ENCODE measurements at places on chromosomes 1 and 21.

- no peak for DNase-seq
These were observed 3.4 kb upstream of the CROCC start for GRCh38 chr1:16918371-16918770.

DNA sequence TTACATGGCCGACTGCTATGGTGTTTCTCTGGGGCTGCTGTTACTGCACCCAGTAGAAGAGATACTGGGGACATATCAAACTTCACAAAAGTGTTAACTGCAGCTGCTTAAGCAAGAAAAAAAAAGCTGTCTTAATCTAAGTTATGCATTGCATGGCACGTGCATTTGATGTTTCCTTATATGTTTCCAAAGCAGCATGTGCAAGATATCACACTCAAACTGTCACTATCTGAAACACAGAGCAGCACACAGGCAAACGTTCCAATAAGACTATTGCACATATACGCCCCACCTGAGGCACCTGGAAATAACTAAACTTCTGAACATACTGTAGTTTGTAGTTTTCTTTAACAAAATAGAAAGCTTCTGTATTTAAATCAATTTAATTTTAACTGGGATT is 671.4 kb upstream of the ADGRL2 start:
- DNase-seq = no peak

DNA sequence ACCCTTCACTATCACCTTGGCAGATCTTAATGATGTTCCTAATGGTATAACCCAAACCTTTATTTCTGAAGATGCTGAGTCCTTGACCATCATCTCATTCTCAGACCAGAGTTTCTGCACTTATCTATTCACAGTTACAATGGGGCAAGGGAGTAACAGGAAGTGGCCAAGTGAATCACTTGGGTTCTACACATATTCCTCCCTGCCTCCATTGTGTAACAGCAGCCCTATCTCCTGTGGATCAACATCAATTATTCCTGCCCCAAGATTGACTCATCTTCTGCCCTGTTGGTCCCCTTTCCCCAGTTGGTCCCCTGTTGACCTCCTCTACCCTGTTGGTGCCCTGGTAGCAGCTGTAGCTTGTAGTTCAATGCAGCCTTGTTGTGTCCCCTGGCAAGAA is 10.3 kb upstream of the S100A7 start:
- no peak for DNase-seq

DNA sequence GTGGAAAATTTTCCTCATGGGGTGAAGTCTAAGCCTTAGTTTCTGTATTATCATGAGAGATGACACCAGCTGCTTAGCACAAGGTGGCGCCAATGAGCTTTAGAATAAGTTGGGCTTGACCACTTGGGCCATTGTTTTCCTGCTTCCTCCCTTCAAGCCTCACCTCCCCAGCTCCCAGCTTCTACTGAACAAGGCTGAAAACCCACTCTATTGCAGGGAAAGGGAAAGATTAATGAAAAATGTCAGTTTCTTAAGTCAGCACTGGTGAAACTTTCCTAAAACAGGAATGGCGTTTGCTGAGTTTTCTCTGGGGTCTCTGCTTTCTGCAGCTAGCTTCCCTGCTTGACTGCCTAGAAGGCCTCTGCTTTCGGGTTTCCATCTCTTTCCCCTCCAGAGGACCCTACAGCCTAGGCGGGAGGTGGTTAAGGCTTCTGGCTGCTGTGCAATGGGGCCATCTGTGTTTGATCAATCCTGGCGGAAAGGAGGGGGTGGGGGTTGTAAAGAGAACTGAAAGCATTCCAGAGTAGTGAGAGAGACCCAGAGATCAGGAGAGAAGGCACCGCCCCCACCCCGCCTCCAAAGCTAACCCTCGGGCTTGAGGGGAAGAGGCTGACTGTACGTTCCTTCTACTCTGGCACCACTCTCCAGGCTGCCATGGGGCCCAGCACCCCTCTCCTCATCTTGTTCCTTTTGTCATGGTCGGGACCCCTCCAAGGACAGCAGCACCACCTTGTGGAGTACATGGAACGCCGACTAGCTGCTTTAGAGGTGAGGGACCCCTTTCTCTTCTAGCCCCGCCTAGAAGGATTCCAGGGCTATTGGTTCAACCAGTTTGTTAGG is at the start of gene OLFML3:
Gene OLFML3, plus strand, starts transcription at position 612 of the 840 bp plus-strand sequence. Its CDS starts 43 bp downstream, at position 655.
- DNase-seq = peak; percentile 93

GRCh38 chr1:158800526-158800925 is 19.5 kb upstream of the OR6N2 start:
- no peak for DNase-seq

DNA sequence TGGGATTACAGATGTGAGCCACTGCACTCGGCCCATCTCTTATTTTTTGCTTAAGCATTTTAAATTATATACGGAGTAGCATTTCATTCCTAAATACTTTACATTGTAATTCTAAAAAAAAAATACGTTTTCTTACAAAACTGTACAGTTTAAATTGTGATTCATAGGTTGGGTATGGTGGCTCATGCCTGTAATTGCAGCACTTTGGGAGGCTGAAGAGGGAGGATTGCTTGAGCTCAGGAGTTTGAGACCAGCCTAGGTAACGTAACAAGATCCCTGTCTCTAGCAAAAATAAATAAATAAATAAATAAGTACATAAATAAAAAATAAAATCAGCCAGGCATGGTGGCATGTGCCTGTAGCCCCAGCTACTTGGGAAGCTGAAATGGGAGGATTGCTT is 24.6 kb downstream of the TBCE start:
- DNase-seq = no peak

DNA sequence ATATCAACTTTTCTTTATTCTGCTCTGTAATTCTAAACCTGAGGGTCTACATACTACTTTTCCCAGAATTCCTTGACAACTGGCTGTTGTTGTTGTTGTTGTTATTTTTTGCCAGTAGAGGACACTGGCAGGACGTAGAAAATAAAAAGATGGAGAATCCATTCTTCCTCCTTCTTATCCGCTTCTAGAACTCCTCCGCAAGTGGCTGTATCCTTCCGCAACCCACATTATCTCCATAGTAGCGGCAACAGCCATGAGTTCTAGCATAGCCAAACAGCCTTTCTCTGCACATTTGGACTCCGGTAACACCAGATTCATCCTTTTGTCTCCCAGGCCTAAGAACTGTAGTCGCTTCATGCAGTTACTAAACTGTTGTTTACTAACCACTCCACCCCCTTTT is 91.1 kb upstream of the CACHD1 start:
- DNase-seq = no peak

DNA sequence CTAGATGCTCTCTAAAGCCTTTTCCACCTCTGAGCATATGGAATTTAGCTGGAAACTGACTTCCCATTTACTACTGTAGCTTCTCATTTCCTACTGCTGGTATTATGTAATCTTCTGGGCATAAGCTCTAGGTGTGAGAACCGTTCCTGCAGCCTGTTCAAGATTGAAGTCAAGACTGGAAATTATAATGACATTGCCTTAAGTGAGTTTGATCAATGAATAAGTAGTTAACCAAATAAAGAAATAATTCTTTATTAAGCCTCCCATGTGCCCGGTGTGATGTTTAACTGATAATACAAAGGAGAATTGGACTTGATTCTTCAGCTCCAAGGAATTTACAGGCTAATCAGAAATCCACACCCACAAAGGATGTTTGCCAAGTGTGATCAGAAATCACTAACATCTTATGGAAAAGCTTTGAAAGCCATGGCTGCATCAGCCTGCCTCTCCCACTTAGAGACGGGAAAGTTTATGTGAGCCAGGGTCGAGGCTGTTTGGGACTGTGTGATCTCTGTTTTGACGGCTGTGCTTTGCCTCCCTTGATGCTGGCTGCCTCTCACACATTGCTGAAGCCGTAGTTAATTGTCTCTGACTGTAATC is 36.4 kb upstream of the PRELP start:
- DNase-seq = no peak

DNA sequence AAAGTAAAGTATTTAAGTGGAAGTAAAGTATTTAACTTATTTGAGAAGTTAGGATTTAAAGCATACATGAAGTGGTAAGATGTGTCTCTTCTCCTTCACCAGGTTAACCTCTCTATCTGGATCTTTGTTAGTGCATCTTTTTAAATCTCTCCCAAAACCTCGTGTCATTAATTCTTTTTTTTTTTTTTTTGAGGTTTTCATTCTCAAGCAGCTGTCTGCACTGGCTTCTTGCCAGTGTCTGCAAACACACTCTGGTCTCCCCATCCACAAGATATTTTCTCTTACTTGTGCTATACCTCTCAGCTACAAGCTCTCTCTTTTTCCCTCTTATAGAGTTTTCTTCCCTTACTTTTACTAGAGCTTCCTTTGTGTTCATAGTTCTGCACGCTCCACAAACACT is 49.0 kb downstream of the CLDN17 start:
- no peak for DNase-seq

- no peak for DNase-seq
These were observed 51.3 kb downstream of the ARHGEF11 start for GRCh38 chr1:156994277-156994676.

- peak; percentile 44 for DNase-seq
These were observed 32.9 kb downstream of the MFSD2A start for GRCh38 chr1:39987869-39988268.

DNA sequence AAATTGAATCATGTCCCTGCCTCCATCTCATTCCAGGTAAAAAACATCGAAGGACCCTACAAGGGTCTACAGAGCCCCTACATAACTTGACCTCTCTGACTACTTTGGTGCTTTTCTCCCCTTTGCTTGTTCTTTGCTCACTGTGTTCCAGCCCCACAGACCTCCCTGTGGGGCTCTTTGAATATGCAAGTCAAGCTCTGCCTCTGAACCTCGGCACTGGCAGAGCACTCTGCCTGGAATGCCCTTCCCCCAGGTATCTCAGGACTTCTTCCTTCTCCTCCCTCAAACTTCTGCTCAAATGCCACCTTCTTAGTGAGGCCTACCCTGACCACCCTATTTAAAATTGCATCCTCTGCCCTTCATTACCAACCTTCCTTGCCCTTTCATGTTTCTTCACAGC is 87.8 kb upstream of the CD34 start:
- DNase-seq = no peak

- no peak for DNase-seq
These were observed 13.9 kb upstream of the PRELP start for GRCh38 chr1:203461717-203462116.

GRCh38 chr1:181483285-181484195 is at the start of gene CACNA1E:
CACNA1E (plus strand) TSS chr1:181483517; CDS start chr1:181483745, 228 bp downstream.
- DNase-seq = no peak

- peak; percentile 61 for DNase-seq
These were observed 164.5 kb upstream of the UBE2U start for GRCh38 chr1:64038965-64039364.

DNA sequence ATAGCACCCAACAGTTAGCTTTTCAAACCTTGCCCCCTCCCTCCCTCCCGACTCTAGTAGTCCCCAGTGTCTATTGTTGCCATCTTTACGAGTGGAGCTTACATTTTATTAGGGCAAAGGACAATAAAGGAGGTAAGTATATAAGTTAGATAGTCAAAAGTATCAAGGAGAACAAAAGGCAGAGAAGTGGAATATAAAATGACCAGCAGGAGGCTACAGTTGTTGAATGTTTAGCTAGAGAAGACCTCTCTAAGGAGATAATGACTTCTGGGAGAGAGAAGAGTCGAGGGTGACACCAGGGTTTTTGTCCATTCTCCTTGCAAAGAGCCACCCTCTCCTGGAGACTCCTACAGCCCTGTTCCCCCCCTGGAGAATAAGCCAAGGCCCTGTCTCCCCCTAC is 48.7 kb downstream of the SYT6 start:
- no peak for DNase-seq

GRCh38 chr1:156490401-156491032 is 10.1 kb downstream of the MEF2D start:
- DNase-seq = peak; percentile 49

- no peak for DNase-seq
These were observed 203.4 kb downstream of the TNR start for GRCh38 chr1:175539986-175540385.
